ENCODE measurements at places on chromosomes 11 and 22.

GRCh38 chr11:127126986-127127385 is 126.4 kb upstream of the KIRREL3 start:
- DNase-seq, result no peak

- DNase-seq, result no peak
Measured at GRCh38 chr11:41281131-41281742, 178.2 kb downstream of the LRRC4C start.

- no peak for DNase-seq
Measured at GRCh38 chr11:2795491-2795991, 90.0 kb downstream of the CDKN1C start.

- no peak for DNase-seq
Measured at GRCh38 chr22:44119669-44120313, 60.9 kb upstream of the PARVG start.

DNA sequence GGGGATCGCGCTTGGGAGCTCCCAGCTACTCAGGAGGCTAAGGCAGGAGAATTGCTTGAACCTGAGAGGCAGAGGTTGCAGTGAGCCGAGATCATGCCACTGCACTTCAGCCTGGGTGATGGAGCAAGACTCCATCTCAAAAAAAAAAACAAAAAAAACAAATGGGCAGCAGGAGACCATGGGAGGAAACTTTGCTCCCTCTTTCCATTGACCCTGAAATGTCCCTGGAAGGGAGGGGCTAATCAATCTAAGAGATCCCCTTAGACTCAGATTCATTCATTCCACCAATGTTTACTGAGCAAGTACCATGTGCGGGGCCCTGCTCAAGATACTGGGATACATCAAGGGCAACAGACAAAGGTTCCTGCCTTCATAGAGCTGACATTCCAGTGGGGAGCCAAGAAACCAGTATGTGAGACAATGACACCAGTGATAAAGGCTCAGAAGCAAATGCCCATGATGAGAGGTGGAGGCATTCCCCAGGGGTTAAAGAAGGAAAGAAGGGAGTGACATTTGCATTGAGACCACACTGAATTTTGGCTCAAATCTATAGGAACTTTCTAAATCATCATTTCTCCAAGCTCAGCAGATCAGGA is 37.7 kb upstream of the TFIP11 start:
- DNase-seq, result no peak

All from GM20000 (cell line).